GF-D8 (cell line): ENCODE measurements at places on chromosomes 5 and 9.

GRCh38 chr5:93604644-93605515 is 21.9 kb downstream of the NR2F1 start:
- DNase-seq, result no peak

- no peak for DNase-seq
Measured at GRCh38 chr5:149363936-149364335, 6.1 kb downstream of the PCYOX1L start.

- DNase-seq, result peak; percentile 73
Measured at GRCh38 chr5:95162231-95162992, 122.5 kb downstream of the MCTP1 start.

GRCh38 chr9:92133949-92134604 is 18.9 kb upstream of the SPTLC1 start:
- peak; percentile 24 for DNase-seq

DNA sequence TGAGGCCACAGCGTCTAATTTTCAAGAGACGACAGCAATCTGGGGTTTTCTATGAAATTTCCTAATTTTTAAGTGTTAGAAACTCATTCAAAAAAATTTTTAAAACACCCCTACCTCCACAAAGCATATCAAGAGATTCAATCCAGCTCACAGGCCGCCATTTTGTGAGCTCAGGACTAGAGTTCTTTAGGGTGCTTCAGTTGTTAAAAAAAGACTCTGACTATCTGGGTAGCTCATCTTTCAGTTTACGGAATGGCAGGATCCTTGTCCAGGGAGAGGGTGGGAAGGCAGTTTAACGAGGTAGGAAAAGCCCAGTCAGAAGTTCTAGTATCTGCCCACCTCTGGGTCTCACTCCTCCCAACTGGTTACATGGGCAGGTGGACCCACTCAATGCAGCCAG is 43.1 kb downstream of the CAMK2A start:
- no peak for DNase-seq

DNA sequence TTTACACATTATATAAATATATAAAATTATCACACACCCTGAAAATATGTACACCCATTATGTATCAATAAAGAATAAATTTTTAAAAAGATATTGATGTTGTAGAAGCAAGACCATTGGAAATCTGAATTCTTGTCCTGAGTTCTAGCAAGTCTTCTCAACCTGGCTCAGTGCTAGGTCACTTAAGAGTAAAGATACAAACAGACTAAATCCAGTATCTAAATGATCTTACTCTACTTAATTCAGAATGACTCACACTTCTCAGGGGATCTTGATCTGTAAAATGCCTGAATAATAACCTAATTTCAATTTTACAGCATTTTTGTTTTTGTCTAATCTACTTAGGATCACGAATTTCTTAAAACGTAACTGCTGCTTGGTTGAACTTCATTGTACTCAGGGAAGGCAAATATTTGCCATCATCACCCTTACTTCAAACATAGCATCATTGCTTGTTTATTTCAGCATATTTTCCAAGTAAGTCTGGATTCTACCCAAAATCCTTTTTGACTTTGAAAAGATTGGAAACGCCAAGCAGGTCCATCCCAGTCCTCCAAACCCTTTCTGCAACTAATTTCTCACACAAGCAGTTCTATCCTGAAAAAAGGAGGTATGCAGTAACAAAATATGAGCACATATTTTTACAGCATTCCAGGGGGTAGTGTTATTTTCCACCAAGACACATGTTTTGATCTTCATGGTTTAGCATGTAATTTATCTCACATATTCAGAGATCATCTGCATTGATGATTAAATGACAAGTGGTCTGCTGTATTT is 582.6 kb downstream of the PSAT1 start:
- DNase-seq, result no peak

DNA sequence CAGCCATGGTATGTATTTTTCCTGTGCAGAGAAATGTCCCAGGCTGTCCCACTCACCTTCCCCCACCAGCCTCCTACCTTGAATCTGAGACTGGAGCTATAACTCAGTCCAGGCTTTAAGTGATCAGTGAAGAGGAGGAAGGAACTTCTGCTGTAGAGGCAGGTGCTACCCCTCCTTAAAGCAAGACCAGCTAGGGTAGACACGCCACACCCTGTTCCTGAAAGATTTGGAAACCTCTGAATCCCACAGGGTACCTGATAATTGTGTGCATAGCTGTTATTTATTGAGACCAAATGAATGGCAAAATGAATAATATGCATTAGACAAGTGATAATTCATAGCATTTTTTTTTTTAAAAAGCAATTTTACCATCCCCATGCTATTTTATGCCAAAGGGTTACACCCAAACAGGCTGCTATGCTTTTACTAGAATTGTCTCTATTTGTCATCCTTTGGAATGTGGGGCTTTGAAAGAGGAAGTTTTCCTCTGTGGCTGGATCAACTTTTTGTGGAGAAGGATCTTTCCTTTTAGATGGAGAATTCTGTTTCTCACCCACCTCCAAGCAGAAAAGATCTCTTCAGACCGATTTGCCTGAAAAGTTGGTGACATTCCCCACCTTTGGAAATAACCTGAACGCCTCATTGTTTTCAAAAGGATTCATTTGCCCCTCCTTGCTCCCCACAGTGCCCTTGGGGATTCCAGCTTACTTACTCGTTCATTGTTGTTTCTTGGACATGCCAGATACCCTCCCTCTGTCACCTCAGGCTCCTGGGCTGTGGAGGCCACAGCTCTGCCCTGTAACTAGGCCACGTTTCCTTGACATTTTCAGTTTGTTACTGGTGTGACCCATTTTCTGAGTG is 248.7 kb downstream of the NR3C1 start:
- no peak for DNase-seq
